ENCODE measurements at places on chromosomes 6 and 20.

GRCh38 chr20:23697947-23698346 lies 9.1 kb upstream of the CST4 start:
- DNase-seq = no peak

DNA sequence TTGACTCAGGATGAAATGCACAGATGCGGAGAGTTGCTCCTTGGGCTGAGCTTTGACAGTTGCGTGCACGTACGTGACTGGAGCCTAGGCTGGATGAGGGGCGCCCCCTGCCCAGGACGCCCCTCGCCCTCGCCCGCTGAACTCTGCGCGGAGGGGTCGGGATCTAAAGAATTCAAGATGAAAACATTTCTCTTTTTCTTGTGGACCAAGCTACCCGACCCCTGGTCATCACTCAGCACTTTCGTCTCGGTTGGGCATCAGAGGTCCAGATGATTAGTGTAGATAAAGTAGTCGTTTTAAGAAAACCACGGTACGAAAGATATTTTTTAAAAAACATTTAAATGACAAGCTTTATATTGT lies 700 bp downstream of the DTD1 start:
- no peak for DNase-seq

GRCh38 chr6:87164004-87164403 lies 8.6 kb downstream of the ZNF292 start:
- DNase-seq = no peak

GRCh38 chr6:113299531-113299930 lies 557.6 kb upstream of the MARCKS start:
- no peak for DNase-seq

GRCh38 chr6:163148451-163149278 lies 265.9 kb upstream of the QKI start:
- no peak for DNase-seq

GRCh38 chr6:149334201-149334600 lies 16.7 kb downstream of the TAB2 start:
- no peak for DNase-seq

- no peak for DNase-seq
Observed at GRCh38 chr6:77092971-77093370, 370.3 kb downstream of the HTR1B start.

- DNase-seq = no peak
Observed at GRCh38 chr20:12740647-12741046, 268.1 kb upstream of the SPTLC3 start.

DNA sequence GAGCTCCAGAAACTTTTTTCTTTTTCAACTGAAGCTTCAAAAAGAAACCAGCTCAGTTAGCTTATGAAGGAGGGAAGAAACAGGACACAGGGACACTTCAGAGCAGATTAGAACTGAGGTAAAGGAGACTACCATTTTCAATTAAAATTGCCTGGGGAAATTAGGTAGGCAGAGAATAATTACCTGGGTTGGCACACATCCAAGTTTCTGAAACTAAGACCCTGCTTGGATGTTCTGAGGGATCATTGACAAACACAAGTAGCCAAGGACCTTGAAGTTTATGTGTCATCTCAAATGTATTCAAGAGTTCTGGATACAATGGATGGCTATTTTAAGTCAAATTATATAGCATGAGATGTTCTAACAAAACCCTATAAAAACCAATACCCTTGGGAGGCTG lies 137.6 kb downstream of the PLCB4 start:
- DNase-seq = no peak

DNA sequence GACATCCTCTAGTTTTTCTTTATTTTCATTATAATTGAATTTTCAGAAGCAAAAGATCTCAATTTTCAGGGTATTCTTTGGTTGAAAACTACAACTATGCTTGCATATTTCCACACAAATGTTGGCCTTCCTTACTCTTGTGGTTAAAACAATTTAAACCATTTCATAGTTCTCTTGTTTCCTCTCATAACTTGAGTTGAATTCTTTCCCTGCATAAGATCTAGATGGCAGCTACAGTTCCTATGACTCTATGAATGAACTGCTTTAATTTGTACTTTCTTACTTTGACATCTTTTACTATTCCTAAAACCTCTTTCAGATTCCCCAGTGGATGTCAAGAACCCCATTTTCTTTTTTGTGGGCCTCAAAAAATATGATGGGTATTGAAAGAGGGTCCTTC lies 564.5 kb downstream of the NKAIN2 start:
- DNase-seq = no peak
